ENCODE measurements at places on chromosomes 1 and 21. TPM values are rescaled to one million over a fixed set of nuclear protein-coding genes. Genes with fewer than 3 reads are reported as not detected.

GRCh38 chr1:229058729-229059128 is 212.2 kb upstream of the RAB4A start:
- H3K27me3 ChIP-seq: peaks cover 4% of the 10 kb centered on the region
- H3K4me3 ChIP-seq: no peak overlapping the region

GRCh38 chr1:82844911-82845827 is 1044.4 kb downstream of the ADGRL2 start:
- H3K4me1 ChIP-seq: no peaks in the 10 kb centered on the region
- no peak overlapping the region for H3K27ac ChIP-seq
- no peaks in the 10 kb centered on the region for H3K36me3 ChIP-seq
- no peak overlapping the region for H3K4me3 ChIP-seq

GRCh38 chr1:61992257-61992656 is 202.4 kb upstream of the L1TD1 start:
- no peak for DNase-seq
- no peaks in the 10 kb centered on the region for H3K36me3 ChIP-seq
- no peak overlapping the region for H3K27ac ChIP-seq
- H3K4me1 ChIP-seq: peaks cover 6% of the 10 kb centered on the region

DNA sequence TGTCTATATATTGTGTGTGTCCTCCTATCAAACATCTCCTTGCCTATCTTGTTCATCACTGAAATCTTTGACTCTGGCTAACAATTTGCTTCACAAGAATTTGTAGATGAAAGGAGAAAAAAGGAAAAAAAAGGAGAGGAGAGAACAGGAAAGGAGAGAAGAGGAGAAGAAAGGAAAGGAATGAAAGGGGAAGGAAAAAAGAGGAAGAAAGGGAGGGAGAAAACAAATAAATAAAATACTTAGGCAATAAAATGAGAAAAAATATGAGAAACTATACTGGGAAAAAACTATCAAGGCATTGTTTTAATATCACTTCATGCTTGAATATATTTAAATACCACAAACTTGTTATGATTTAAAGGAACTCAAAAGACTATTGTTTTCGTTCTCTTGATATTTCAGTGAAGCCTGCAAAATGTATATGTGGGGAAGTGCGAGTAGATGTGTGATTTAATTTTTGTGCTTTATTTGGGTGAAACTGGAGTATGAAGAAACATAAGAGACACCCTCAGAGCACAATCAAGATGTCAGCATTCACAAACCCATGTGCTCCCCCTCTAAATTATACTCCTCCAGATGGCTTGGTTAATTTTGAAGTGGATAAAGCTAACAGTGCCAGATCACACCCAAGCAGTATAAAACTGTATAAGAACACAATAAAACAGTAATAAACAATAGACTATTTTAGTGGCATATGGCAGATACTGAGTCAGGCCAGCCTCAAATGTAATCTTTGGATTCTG is 205.7 kb upstream of the SAMSN1 start:
- H3K27ac ChIP-seq: no peak overlapping the region
- no peak for DNase-seq
- H3K36me3 ChIP-seq: no peaks in the 10 kb centered on the region
- H3K27me3 ChIP-seq: no peaks in the 10 kb centered on the region
- H3K4me1 ChIP-seq: no peaks in the 10 kb centered on the region

KRTAP13-2 gene
- polyA plus RNA-seq: not detected

- H3K4me1 ChIP-seq: no peaks in the 10 kb centered on the region
- H3K36me3 ChIP-seq: no peaks in the 10 kb centered on the region
- no peaks in the 10 kb centered on the region for H3K27me3 ChIP-seq
- no peak for DNase-seq
- H3K27ac ChIP-seq: no peak overlapping the region
Measured at GRCh38 chr1:158731707-158732106, 11.2 kb upstream of the OR6K3 start.

TMEM125 gene
- not detected for polyA plus RNA-seq

DNA sequence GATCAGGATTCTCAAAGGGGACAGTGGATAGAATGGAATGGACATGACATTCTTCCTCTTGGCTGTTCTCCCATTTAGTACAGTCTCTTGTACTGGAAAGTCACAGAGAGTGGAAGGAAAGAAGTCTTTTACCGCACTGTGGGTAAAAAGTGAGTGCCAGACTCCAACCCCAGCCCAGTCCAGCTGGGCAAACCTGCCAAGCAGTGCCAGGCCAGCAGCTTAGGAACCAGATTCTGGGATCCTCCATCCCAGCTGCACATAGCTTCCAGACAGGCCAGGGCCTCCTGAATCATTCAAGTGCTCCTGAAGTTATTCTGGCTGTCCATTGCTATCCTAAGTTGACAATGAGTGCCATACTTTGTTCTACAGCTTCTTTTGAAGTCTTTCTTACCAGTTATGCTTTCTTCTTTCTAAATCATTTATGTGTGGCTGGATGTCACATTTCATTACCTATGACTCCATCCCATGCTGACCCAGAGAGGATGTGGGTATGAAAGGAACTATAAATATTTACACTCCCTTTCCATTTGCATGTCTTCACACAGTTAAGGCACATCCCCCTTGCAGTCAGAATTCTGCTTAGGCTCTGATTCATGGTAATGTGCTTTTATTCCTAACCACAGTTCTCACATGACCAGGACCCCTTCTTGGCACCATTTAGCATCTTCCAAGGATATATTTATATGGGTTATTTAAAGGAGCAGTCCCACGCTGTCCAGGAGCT is 88.9 kb downstream of the AK5 start:
- no peaks in the 10 kb centered on the region for H3K27me3 ChIP-seq
- peak; percentile 73 for DNase-seq
- H3K4me3 ChIP-seq: no peak overlapping the region

NPR1 gene
- polyA plus RNA-seq: 0.19 TPM

SYT14 gene
- 0.44 TPM for polyA plus RNA-seq

GRCh38 chr1:147052143-147052542 is 114.0 kb downstream of the NBPF12 start:
- H3K4me1 ChIP-seq: no peaks in the 10 kb centered on the region
- no peak overlapping the region for H3K4me3 ChIP-seq
- no peaks in the 10 kb centered on the region for H3K36me3 ChIP-seq
- no peak for DNase-seq
- H3K27me3 ChIP-seq: no peaks in the 10 kb centered on the region

CA6 gene
- polyA plus RNA-seq: not detected

- H3K27ac ChIP-seq: no peak overlapping the region
- no peak for DNase-seq
- no peaks in the 10 kb centered on the region for H3K36me3 ChIP-seq
- H3K4me1 ChIP-seq: peaks cover 12% of the 10 kb centered on the region
- no peaks in the 10 kb centered on the region for H3K27me3 ChIP-seq
Measured at GRCh38 chr1:207863893-207864535, 46.9 kb downstream of the CD34 start.

DNA sequence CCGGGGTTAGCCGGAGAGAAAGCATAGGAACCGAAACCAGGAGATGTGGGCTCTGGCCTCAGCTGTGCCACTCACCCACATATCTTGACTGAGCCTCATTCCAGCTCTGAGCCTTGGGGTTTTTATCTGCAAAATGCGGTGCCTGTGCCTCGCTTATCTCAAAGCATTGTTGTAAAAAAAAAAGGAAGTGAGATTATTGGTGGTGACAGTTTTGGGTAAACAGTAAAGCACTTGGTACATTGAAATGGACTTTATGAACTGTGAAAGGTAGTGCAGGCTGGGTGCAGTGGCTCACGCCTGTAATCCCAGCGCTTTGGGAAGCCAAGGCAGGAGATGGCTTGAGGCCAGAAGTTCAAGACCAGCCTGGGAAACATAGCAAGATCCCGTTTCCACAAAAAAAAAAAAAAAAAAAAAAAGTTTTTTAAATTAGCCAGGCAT is 3.8 kb downstream of the PTAFR start:
- H3K27ac ChIP-seq: no peak overlapping the region
- H3K27me3 ChIP-seq: no peaks in the 10 kb centered on the region

- no peaks in the 10 kb centered on the region for H3K36me3 ChIP-seq
- no peak for DNase-seq
- H3K27ac ChIP-seq: no peak overlapping the region
- no peak overlapping the region for H3K4me3 ChIP-seq
- H3K4me1 ChIP-seq: no peaks in the 10 kb centered on the region
- H3K27me3 ChIP-seq: no peaks in the 10 kb centered on the region
Measured at GRCh38 chr1:237841485-237841884, 49.2 kb downstream of the ZP4 start.

RIPK4 gene
- polyA plus RNA-seq: 0.43 TPM

S100A16 gene
- polyA plus RNA-seq: 826 TPM

Measured in GM23248 (cell line).